ENCODE measurements at places on chromosomes 4 and X.

DNA sequence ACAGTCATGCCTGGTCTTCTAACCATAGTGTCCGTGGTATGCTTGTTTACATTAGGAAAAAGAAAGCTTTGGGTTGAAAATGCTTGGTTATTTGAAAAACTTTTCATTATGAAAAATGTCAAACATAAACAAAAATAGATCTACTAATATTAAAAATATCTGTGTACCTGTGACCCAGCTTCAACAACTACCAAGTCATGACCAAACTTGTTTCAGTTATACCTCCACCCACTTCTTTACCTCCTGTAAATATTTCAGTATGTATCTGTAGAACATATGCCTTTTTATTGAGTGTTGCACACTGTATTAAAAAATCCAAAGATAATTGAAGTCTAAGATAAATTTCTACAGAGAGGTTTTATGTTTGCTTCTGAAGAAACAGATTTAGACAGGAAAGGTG, 153.7 kb upstream of the GYPA start:
- no peak for DNase-seq

DNA sequence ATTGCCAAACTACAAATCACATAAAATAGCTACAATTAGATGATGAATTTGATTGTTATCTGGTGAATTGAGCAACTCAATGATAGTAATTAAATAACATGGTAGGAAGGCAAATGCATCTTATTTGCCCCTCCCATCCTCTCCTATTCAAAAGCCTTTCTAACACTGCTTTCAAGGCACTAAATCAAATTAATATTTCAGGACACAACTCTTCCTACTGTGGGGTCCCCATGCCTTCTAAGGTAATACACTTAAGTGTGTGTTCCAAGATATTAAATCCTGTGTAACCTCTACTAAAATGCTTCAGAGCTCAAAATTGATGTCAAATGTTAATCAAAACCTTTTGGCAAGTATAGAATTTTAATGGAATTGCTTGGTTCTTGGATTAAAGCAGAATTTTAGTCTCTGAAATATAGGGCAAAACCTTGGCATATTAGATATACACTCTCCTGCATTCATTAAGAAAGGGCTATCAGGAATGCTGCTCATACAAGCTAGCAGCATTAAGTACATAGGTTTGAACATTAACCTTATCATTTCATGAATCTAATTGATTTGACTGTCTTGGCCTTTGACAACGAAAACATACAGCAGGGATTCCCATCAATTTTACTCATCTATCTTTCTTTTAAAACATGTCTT, 371.8 kb upstream of the GALNTL6 start:
- DNase-seq = no peak

GRCh38 chr4:6252051-6252450, 17.6 kb upstream of the WFS1 start:
- DNase-seq = no peak

DNA sequence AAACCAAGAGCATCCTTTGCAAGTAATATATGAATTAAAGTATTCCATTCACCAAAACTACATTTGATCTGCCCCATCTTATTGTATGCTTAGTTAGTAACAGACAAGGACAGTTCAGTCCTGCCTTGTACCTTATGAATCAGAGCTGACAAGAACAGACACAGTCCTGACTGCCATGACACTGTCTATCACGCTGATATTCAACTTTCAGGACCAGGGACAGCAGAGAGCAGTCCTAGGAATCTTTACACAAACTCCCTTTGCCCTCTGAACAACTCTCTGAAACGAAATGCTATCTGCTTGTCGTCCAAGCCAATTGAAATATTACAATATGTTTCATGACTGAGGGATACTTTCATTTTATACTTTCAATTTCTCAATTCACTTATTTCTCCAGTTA, 268.6 kb upstream of the VCX start:
- no peak for DNase-seq

DNA sequence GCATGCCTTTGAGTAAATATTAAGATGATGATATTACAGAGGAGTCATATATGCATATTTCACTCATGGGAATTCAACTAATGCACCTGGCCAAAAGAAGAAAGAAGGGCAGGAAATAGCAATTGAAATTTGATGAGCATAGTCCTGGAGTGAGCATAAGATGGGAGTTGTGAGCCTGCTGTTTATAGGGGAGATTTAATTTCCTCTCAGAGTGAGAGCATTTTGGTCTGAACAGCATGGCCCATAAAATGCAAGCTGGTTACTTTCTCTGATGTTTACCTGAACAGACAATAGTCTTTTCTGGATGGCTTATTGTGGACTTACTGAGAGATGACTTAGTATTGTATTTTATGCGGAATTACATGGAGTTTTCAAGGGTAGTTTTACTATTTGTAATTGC, 53.6 kb downstream of the FHIP1A start:
- no peak for DNase-seq

DNA sequence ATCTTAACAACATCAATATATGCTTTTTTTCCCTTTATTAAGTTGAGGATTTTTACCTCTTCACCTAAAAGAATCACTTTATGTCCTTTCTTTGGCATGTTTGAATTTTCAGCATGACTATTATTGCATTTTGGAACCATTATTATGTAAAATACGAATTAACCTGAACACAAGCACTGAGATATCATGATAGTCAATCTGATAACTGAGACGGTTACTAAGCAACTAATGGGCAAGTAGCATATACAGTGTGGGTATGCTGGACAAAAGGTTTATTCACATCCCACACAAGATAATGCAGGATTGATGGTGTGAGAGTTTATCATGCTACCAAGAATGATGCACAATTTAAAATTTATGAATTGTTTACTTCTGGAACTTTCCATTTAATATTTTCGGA, 24.6 kb upstream of the GLRA3 start:
- DNase-seq = no peak

DNA sequence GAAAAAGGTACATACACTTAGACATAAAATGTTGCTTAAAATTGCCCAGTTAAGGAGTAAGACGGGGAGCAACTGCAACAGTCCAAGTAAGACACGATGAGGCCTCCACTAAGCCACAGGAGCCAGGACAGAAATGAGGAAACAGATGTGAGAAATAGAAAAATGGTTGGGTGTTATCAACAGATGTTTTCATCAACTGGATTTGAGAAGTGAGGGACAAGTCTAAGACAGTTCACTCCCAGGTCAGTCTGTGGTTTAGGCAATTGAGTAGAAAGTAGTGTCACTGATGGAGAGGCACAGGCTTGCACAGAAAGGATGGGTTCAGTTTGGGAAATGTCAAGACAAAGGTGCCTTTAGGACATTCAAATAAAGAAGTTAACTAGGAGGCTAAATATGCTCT, 23.5 kb upstream of the PHF8 start:
- DNase-seq = no peak

DNA sequence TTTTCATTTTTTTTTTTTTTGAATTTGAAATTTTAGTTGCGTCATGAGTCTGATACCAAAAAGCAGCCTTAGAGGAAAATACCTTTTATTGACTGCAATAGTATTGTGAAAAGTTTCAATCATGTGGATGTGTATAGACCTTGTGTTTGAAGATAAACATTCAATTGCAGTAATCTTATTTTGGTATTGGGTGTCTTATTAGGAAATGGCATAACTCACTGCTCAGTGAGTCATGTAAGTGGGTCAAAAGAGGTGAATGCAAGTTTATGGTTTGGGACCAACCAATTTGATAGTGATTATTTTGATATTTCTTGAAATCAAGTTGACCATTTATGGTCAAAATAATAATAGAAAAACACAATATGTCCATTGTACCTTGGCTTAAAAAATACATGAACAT, 627.8 kb upstream of the SLIT2 start:
- no peak for DNase-seq

DNA sequence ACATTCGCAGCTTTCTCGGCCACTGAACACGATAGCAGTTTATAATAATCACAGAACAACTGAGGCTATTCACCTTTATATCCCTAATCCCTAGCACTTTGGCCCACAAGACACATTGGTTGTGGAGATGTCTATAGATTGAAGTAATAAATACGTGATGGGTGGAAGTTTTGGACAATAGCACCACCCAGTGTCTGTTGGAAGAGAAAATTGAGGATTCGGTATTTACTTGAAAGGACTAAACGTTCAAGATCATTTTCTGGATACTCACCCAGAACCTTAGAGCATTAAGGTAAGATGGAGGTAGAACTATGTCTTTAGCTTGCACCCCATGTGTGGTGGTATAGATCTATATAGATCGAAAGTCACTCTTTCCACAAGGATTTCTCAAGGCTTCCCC, 787 bp upstream of the TMSB15A start:
- DNase-seq = no peak

DNA sequence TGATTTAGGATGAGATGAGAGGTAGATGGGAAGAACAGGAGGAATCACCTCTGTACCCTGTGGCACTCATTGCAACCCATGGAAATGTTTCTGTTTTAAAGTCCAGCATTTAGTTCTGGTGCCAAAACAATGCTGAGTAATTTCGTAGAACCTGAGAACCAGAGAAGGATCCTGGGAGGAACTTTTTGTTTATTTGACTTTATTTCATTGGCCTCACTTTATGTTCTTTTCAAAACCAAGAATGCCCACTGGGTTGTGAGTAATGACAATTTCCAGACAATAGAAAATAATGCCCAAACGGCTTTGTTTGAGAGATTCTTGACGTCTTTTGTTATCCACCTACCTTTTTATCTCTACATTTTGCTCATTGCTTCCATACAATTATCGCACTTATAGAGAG, 111.3 kb downstream of the SHROOM3 start:
- DNase-seq = no peak

DNA sequence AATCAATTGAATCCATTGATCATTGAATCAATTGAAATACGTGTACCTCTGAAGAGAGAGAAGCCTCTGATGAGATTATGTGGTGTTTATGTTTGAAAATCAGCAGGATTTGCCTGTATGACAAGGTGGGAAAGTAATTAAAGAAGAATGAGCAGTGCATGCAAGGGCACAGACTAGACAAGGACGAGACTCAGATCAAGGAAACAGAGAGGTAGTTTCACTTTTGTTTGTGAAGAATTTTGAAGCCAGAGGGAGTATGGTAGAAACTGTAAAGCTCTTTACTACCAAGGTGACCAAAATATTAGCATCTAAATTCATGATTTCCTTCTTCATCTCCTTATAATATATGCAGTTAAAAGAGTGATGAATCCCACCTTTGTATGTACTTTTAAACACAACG, 1830.0 kb upstream of the IGFBP7 start:
- DNase-seq = no peak

GRCh38 chrX:132614297-132614696, 125.5 kb upstream of the MBNL3 start:
- DNase-seq = no peak

GRCh38 chrX:10750581-10750980, 130.2 kb upstream of the MID1 start:
- no peak for DNase-seq

GRCh38 chr4:86114563-86114962, 245.3 kb downstream of the MAPK10 start:
- DNase-seq = no peak

DNA sequence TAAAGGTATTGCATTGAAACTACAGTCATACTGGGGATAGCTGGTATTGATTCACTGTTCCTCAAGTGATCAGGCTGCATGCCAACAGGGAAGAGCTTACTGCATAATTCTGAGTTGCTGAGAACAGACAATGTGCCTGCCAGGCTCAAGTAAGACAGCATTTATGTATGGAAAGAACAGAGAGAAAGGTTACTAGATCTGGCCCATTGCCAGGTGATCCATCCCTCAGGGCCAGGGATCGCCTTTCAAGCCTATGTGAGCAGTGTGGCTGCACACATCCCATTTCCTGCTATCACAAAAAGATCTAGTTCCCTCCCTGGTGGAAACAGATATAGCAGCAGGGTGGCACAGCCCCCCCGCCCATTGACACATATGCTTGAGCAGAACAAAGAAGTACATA, 254.0 kb downstream of the TMA16 start:
- no peak for DNase-seq

DNA sequence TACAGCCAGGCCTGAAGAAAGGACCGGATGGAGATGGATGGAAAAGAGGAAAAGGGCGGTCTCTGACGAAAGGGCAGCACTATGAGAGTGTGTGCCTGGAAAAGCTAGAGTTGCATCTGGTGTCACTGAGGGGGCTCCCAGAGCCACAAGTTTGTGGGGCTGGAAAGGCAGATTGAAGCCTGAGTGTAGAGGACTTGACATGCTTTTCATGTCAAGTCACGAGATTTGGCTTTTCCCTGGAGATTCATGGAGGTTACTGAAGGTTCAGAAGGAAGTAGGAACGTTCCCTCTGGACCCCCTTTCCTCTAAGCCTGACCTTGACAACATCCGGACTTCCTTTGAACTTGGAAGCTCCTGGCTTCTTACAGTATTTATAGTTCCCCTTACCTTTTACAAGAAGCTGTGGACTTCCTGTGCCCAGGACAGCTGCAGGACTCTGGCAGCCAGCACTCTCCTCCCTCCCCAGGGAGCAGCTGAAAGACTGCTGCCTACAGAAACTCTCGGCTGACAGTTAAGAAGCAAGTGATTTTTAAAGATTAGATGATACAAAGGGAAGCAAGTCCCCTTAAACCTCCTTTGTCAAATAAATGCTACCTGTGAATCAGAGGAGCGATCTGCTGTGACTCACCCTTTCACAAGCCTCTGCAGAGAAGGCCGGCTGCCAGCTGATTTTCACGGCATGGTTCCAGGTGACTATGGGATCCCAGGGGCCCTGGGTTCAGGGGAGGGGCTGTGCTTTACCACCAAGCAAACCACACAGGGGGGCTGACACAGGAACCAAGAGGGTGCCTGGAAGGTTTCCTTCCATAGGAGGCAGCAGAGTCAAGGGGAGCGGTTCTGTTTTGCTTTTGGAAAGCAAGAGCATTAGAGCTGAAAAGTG, 72.9 kb upstream of the STIM2 start:
- no peak for DNase-seq

GRCh38 chrX:108088511-108088910, 2.8 kb downstream of the PSMD10 start:
- peak; percentile 33 for DNase-seq

DNA sequence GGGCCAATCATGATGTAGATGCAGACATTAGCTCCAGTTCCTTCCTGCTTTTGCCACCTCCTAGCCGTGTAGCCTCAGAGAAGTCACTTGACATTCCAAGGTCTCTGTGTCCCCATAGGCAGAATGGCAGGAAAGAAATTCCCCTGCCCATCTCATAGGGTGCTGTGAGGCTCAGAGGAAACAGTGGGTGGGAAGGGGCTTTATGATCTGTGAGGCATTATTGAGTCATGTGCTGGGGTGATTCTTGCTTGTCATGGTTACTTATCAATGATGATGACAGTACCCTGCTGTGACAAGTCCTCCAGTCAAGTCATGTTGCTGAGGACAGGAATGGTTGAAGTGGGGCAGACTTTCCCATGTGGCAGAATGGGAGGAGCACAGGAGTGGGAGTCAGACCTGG, 63.7 kb downstream of the MSX1 start:
- no peak for DNase-seq

All from liver (tissue), 10 donors.